Stimulated activated CD8-positive, alpha-beta memory T cell treated with anti-CD3 and anti-CD28 coated beads, Interleukin-12 subunit alpha, Interleukin-12 subunit beta, amount 100 ng/mL, for 4 hours (primary cell): ENCODE measurements at places on chromosomes 5 and 9.

GRCh38 chr5:39194466-39195136 is 24.8 kb downstream of the FYB1 start:
- no peak for DNase-seq

GRCh38 chr5:35214051-35214450 is 16.2 kb downstream of the PRLR start:
- no peak for DNase-seq

GRCh38 chr9:83234541-83234940 is 171.6 kb upstream of the RASEF start:
- no peak for DNase-seq

DNA sequence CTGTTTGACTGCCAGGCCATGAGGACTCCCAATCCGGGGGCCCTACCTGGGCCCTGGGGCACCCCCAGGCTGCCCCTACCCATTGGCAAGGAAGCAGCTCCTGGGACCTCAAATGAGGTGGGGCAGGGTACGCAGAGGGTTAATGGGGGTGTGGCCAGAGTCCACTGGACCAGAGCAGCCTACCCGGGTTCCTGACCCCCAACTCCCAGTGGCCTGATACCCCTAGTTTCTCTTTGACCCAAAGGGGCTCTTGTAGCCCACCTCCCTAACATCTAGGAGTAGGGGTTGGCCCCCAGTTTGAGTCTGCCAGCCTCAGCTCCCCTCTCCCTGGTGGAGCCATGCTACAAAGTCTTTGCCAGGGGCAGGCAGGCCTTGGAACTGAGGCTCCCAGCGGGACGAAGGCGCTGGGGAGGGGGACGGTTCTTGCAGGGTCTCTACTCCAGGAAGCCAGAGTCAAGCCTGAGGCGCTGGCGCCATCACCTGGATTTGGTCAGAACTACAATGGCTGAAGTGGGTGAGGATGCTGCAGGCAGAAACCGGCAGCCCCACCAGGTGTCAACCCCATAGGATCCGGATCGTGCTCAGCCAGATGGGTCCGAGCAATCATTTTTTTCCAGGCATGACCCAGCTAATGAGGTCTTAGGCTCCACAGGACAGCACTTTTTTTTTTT is 8.4 kb upstream of the CERCAM start:
- peak; percentile 11 for DNase-seq

DNA sequence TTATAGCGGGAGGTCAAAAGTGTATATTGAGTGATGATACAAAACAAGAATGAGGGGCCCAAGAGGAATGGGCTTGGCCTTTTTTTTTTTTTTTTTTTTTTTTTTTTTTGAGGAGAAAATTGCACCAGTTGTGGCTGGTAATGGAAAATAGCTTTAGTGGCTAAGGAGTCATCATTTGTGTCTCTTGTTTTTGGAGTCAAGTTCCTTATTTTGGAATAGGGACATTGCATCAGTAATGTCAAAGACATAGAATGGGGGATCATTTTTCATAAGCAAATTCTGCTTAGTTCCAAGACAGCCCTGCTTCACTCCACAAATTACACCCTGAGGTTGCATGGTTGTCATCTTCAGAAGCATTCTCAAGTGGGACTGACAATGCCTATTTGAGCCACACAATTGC is 137.4 kb downstream of the STK32A start:
- DNase-seq: no peak

DNA sequence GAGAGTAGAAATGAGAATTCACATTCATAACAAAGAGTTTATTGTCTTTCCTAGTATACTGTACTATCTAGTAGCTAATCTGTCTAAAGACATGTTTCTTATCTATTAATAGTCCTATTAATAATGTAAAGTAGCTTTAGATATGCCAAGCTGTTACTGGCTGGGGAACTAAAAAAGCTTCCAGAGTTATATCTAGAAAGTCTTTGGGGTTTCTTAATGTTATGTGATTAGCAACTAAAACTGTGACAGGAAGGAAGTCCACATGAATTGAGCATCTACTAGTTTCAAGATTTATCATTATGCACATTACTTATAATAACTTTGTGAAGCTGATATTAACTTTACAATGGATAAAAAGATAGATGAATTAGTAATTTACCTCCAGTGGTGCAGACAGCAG is 122.7 kb upstream of the CDKN2B start:
- no peak for DNase-seq

GRCh38 chr5:77339337-77339890 is 128.9 kb downstream of the PDE8B start:
- no peak for DNase-seq

- DNase-seq: no peak
Observed at GRCh38 chr9:132185073-132186009, 23.5 kb downstream of the NTNG2 start.

DNA sequence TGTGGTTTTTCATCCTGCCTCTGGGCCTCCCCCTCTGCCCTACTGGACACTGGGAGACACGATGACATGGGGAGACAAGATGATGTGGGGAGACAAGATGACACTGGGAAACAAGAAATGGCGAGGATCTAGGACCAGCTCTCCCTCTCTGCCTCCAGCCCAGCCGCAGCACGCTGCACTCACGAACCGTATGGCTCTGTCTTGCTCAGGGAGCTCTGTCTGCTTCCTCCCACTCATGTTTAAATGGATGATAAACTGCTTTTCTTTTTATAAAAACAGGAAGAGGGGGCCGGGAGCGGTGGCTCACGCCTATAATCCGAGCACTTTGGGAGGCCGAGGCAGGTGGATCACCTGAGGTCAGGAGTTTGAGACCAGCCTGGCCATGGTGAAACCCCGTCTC is 73.7 kb downstream of the SPATA31D1 start:
- DNase-seq: no peak

- no peak for DNase-seq
Observed at GRCh38 chr5:1975898-1976765, 93.4 kb upstream of the IRX4 start.

DNA sequence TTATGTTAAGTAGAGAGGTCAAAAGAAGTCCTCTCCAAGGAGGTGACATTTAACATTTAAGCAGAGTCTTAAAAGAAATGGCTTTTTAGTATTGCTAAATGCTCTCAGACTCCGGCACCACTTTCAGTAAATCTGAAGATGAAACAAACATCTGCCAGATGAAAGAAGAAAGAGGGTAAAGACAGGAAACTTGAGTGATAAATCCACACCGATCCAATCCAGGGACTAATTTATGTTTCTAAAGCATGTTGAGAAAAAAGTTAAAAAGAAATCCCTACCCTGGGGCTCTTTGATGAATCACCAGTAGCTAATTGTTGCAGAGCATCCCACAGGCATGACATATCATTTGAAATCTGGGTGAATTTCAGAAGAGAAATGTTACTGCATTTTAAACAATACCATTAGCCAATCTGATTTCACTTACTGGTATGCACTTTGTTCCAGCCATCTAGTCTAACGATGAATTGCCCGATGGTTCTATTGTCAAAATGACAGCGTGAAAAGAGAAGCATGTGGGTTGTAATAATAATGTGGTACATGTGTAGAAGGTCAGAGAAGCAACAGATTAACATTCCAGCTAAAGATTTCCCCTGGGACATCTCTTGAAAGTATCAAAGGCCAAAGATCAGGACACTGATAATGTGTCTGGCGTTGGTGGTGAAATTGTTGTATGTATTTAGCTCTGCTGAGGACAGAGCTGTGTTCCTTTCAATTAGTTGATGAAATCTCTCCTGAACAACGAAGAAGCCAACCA is 485.7 kb downstream of the CSNK1G3 start:
- DNase-seq: no peak
